ENCODE measurements at places on chromosomes 3 and 15. TPM values are rescaled to one million over a fixed set of nuclear protein-coding genes. Genes with fewer than 3 reads are reported as not detected.
A peak's percentile ranks its signal among the peaks of the same experiment; 100 is the strongest.

Gene LTK
- total RNA-seq, result 3.0 TPM

Gene P2RY13
- 3.8 TPM for total RNA-seq

Gene DNAH12
- 0.08 TPM for total RNA-seq

Gene SHISA5
- total RNA-seq, result 40.7 TPM

Gene AQP9
- total RNA-seq, result 1.4 TPM

Gene NCBP2
- total RNA-seq, result 18.9 TPM

DNA sequence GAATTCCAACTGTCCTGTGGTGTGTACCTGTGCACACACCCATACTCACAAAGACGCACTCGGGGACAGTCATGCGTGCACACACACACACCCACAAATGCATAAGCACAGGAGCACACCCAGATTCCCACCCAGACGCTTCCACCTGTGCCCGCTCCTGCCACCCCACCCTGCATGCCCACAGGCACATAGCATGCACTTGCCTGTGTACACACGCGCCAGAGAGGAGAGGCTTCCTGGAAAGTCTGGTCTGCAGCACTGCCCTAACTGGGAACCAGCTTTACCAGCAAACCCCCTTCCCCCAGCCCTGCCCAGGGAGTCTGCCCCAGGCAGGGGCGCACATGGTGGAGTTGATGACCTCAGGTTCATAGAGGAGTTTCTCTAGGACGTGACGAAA is 246.2 kb downstream of the UACA start:
- H3K27me3 ChIP-seq, result no peaks in the 10 kb centered on the region
- no peak overlapping the region for H3K4me3 ChIP-seq
- DNase-seq, result no peak
- H3K36me3 ChIP-seq, result no peaks in the 10 kb centered on the region

DNA sequence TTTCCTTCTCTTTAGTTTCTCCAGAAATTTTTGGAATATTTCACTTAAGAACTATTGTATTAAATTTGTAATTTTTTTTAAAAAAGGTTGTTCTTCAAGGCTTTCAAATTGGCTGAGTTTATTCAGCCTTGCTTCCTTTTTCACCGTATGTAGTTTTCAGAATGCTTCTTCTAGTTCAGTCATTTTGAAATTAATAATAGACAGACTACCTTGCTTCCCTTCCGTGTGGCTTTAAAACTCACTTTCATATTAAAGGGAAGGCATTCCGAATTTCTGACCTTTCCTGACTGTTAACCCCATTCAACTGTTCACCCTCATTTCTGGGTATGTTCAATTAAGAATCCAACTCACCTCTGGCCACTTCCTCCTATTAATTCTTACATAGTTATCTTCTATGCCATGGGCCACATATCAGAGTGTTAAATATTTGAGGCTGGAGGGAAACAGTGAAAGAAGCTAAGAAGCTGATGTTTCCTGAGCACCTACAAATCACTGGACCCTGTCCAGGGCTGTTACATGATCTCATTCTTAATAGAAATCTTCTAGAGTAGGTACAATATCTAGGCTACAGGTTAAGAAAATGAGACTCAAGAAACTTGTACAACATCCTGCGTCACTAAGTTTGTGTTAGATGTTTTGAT is 237.5 kb downstream of the P3H2 start:
- H3K27ac ChIP-seq, result no peak overlapping the region
- no peak for DNase-seq
- no peaks in the 10 kb centered on the region for H3K4me1 ChIP-seq
- no peaks in the 10 kb centered on the region for H3K27me3 ChIP-seq

DNA sequence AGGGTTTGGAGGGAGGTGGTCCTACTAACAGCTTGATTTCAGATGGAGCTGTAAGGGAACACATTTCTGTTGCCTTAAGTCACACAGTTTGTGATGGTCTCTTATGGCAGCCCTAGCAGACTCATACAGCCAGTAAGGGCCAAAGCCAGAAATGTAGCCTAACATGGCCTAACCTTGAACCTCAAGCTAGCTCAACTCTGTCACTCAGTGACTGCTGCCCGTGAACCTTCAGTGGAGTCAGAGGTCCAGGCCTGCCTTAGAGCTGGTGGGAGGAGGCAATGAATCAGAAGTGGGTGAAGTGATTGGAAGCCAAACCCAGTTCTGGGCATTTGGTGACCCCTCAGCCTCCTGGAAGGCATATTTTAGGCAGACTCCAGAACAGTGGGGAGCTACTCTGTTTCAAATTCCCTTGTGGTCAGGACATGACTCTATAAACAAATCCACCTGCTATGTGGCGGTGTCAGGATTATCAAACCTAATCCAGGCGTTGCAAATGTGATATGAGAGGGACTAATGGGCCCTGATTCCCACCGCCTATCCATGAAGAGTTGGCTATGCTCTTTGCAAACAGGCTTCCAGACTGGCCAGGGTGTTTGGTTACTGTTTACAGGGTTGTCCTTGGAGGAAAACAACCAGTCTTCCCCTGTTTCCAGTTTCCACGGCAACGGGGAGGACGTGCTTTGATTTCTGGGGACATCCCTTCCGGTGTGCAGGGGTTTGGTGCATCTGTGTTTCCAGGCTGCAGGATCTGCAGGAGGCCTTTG is 105.9 kb upstream of the AGBL1 start:
- H3K27me3 ChIP-seq, result no peaks in the 10 kb centered on the region
- peak overlapping the region; percentile 10 for H3K27ac ChIP-seq
- no peak for DNase-seq
- peaks cover 14% of the 10 kb centered on the region for H3K4me1 ChIP-seq
- no peak overlapping the region for H3K4me3 ChIP-seq

DNA sequence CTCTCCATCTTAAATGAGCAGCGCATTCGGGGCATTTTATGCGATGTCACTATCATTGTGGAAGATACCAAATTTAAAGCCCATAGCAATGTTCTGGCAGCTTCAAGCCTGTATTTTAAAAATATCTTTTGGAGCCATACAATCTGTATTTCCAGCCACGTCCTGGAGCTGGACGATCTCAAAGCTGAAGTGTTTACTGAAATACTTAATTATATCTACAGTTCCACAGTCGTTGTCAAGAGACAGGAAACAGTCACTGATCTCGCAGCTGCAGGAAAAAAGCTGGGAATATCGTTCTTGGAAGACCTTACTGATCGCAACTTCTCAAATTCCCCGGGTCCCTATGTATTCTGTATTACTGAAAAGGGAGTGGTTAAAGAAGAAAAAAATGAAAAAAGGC is 44.4 kb upstream of the RASA2 start:
- peak overlapping the region; percentile 36 for H3K27ac ChIP-seq
- no peaks in the 10 kb centered on the region for H3K4me1 ChIP-seq
- H3K27me3 ChIP-seq, result no peaks in the 10 kb centered on the region
- peaks cover 24% of the 10 kb centered on the region for H3K36me3 ChIP-seq

GRCh38 chr3:170909129-170909903 is 879 bp upstream of the EIF5A2 start:
- DNase-seq, result no peak
- H3K27me3 ChIP-seq, result no peaks in the 10 kb centered on the region
- no peak overlapping the region for H3K4me3 ChIP-seq
- no peaks in the 10 kb centered on the region for H3K36me3 ChIP-seq
- peaks cover 3% of the 10 kb centered on the region for H3K4me1 ChIP-seq

DNA sequence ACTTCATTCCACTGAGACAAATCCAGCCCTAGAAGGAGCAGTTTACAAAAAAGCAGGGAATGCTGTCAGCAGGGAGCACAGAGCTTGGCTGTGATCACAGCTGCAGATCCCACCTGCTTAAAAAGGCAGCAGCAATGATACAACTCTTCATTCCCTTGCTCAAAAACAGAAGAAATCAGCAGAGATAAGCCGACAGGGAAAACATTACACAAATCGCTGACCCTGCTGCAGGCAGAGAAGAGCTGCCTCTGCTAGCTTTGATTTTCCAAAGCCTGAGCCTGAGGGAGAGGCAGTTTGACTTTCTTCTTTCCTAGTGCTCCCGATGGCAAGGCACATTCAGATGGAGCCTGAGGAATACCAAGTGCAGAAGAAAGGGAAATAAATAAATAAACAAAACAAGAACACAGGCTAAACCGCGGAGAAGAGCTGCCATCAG is 80.2 kb downstream of the SHQ1 start:
- H3K36me3 ChIP-seq, result no peaks in the 10 kb centered on the region
- no peak for DNase-seq
- H3K4me1 ChIP-seq, result no peaks in the 10 kb centered on the region
- H3K27ac ChIP-seq, result no peak overlapping the region

- H3K36me3 ChIP-seq, result no peaks in the 10 kb centered on the region
- no peaks in the 10 kb centered on the region for H3K4me1 ChIP-seq
- no peak for DNase-seq
- H3K27me3 ChIP-seq, result no peaks in the 10 kb centered on the region
Measured at GRCh38 chr15:83164111-83164770, 43.4 kb downstream of the HDGFL3 start.

DNA sequence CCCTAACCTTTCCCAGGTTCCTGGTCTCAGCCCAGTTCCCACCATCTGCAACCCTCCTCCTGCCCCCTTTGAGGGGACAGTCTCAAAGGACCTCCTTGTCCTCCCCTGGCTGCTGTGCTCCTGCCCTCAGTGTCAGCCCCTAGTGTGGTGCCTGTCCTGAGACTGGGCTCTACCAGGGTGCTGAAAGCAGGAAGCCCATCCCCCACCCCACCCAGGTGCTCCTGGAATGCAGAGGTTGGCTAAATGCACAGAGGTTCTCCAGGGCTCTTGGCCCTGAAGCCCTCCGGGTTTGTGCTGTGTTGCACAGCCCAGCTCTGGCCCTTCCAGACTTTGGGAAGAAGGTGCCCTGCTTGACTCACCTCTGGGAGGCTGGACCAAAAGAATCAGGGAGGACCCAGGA is 21.8 kb downstream of the C3orf18 start:
- no peaks in the 10 kb centered on the region for H3K27me3 ChIP-seq
- no peak overlapping the region for H3K4me3 ChIP-seq
- no peak for DNase-seq
- H3K27ac ChIP-seq, result no peak overlapping the region

- no peaks in the 10 kb centered on the region for H3K27me3 ChIP-seq
- DNase-seq, result no peak
- no peaks in the 10 kb centered on the region for H3K36me3 ChIP-seq
- no peak overlapping the region for H3K4me3 ChIP-seq
- H3K27ac ChIP-seq, result no peak overlapping the region
Measured at GRCh38 chr15:61517776-61518175, 288.7 kb upstream of the RORA start.

- no peak for DNase-seq
- no peaks in the 10 kb centered on the region for H3K27me3 ChIP-seq
- no peak overlapping the region for H3K4me3 ChIP-seq
- H3K36me3 ChIP-seq, result no peaks in the 10 kb centered on the region
- H3K27ac ChIP-seq, result no peak overlapping the region
Measured at GRCh38 chr3:30704931-30705890, 98.8 kb downstream of the TGFBR2 start.

DNA sequence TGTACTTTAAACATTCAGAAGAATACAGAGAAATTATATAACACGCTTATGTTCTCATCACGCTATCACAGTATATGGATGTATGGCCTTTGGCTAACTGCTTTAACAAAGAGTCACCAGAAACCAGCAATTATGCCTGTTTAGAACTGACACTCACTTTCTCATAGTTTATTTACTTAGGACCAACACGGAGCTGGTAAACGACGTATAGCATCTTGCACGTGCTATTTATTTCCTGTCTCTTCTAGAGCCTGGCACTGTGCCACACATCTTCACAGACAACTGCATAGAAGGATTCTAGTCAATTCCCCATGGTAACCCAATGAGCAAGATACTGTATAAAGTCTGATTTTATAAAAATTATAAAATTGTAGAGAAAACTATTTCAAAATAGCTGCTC is 43.6 kb downstream of the TBC1D2B start:
- peaks cover 3% of the 10 kb centered on the region for H3K36me3 ChIP-seq
- H3K4me1 ChIP-seq, result peaks cover 38% of the 10 kb centered on the region
- H3K27me3 ChIP-seq, result no peaks in the 10 kb centered on the region
- no peak for DNase-seq
- H3K27ac ChIP-seq, result no peak overlapping the region

DNA sequence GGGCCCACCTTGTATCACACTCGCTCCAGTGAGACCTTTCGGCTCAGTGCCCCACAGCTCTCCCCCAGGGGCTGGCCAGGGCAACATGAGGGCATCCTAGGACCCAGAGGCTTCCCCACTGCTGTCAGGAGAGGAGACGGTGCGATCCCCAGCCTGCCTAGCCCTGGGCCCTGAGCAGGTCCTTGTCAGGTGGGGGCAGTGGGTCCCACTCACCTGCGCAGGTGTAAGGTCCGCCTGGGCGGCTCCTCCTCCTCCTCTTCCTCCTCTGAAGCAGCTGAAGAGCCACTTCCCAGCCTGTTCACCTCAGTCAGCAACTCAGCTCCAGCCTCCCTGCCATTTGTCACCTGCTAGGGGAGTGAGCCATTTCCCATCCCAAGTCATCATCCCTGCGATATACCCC is 9.6 kb downstream of the KIF7 start:
- no peak overlapping the region for H3K4me3 ChIP-seq
- peaks cover 5% of the 10 kb centered on the region for H3K4me1 ChIP-seq
- no peaks in the 10 kb centered on the region for H3K36me3 ChIP-seq

GRCh38 chr3:25603703-25604102 is 61.0 kb downstream of the TOP2B start:
- peaks cover 9% of the 10 kb centered on the region for H3K36me3 ChIP-seq
- DNase-seq, result no peak
- H3K27me3 ChIP-seq, result no peaks in the 10 kb centered on the region
- peak overlapping the region; percentile 40 for H3K27ac ChIP-seq

DNA sequence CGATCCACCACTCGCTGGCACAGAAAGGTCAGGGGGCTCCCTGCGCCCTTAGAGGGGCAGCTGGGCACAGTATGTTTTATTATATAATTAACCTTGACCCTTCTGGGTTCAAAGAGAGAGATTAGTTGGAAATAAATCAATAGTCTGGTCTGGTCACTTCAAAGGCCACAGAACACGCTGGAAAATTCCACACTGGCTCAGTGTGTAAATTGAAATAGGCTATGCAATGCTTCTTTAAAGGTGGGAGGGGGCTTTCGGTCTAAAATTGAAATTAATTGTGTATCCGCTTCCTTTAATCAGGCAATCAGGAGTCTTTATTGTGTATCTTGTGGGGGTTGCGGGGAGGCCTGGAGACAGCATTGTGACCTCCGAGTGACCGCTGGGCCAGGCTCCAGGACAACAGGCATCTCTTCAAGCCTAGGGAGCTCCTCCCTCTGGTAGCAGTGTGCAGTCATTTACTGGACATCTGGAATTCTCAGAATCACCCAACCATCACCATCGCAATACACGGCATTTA is 8.0 kb downstream of the RNU5B-1 start:
- H3K4me1 ChIP-seq, result peaks cover 28% of the 10 kb centered on the region
- no peaks in the 10 kb centered on the region for H3K27me3 ChIP-seq
- H3K27ac ChIP-seq, result peak overlapping the region; percentile 79
- H3K36me3 ChIP-seq, result no peaks in the 10 kb centered on the region
- H3K4me3 ChIP-seq, result no peak overlapping the region

DNA sequence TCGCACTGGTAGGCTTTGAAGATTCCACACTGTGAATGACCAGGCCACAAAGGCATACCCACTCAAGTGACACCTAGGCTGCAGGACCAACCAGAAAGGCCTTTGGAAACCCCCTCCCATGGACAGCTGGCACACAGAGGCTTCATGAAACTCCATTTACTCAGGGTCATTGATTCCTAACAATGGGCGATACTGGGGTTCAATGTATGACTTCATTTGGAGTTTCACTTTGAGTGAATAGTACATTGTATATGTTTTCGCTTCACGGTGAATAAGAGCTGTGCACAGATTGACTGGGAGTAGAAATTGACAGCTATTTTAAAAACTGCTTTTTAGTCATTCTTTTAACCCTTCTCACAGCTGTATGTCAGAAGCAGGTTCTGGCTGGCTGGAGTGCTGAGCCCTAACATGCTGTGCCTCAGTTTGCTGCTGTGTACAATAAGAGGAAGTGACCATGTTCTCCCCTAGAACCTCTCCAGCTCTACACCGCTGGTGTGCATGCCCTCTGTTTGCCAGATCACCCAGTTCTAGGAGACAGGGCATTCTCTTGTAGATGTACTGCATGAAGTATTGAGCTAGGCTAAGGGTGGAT is 15.4 kb upstream of the CX3CR1 start:
- H3K27ac ChIP-seq, result no peak overlapping the region
- H3K36me3 ChIP-seq, result no peaks in the 10 kb centered on the region
- no peak for DNase-seq
- peaks cover 11% of the 10 kb centered on the region for H3K4me1 ChIP-seq
- H3K27me3 ChIP-seq, result no peaks in the 10 kb centered on the region

All from liver (tissue), 10 donors.